ENCODE measurements at places on chromosomes 11 and 22.

DNA sequence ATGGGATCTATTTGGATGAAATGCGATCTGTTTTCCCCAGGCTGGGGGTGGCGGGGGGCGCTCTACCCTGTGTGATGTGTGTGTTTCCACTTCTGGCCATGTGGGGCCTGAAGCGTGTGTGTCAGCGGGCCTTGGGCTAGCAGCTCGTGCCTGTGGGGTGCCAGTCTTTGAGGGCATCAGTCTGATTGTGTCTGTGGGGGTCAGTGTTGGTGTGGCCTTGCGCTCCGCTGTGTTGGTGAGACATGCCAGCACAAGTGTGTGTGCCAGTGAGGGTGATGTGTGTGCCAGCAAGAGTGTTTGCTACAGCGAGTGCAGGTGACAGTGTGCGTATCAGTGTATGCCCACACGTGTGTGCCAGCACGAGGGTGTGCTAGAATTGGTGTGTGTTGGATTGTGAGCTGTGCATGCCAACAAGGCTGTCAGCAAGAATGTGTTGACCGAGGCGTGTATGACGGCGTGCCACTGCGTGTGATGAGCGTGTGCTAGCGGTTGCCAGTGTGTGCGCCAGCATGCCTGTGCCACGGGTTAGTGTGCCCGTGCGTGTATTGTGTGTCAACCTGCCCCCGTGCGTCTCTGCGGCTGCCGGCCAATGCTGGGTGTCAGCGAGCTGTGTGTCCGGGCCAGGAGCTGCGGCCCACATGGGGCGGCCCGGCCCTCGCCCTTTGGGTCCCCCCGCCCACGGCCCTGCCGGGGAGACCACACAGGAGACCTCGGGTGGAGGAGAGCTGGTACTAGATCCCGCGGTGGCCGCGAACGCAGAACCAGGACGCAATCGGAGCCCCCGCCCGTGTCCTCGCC is 519 bp downstream of the ARRB1 start:
- DNase-seq: no peak

DNA sequence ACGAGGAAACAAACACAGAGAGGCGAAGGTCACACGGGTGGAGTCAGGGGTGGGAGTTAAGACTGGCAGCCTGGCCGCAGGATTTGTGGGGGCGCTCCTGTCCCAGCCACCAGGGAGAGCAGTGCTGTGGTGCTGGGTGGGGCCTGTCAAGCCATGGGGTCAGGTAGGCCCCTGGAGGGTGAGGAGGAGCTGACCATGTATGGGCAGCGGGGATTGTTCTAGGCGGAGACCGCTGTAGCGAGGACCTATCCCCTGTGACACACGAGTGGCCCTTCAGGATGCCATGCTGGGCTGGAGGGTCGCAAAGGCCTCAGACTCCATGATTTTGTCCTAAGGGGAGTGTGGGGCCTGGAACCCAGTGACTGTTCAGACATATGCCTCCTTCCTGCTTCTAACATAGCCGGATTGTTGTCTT is 1.6 kb upstream of the RPS19BP1 start:
- DNase-seq: no peak

DNA sequence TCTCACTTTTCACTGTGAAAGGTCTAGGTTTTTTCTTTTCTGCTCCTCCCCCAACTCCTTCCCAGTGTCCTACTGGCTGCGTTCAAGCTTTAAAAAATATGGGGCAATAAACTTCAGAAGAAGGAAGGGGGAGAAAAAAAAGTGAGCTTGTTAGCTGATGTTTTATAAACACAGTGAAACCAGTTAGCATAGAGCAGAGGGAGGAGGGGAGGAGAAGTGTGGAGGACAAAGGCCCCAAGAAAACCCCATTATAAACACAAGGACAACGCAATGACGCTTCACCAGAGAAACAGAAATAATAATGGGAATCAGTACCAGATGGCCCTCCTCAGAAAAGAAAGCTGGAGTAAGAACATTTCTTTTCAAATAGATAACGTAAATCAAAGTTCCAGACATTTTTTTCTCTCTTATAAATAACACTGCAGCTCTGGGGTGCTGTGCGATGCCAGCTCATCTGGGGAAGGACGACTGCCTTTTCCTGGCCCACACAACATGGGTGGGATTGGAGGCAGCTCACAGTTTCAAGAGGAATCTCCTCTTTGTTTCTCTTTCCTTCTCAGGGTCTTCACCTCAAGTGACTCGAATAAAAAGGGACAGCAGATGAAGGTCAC is 235.4 kb upstream of the NARS2 start:
- no peak for DNase-seq

- no peak for DNase-seq
Observed at GRCh38 chr22:48881326-48881980, 946.2 kb downstream of the BRD1 start.

DNA sequence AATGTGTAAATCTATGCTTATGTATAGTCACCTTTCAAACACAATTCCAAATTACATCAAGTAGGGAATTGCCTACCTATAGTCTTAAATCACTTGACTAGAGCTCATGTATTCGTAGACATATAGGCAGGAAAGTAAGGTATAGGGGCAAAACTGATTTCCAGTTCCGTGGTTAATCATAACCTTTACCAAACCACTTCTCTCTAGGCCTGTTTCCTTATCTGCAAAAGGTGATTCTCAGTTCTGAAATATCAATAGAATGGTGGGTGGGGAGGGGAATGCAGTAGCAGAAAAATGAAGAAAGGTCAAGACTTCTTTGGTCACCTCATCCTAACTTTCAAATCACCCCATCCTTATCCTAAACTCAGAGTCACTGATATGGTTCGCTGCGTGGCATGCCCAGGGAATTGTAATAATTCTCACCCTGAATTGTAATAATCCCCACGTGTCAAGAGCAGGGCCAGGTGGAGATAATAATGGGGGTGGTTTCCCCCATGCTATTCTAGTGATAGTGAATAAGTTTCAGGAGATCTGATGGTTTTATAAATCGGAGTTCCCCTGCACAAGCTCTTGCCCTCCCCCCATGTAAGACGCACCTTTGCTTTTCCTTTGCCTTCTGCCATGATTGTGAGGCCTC is 1.9 kb upstream of the ANO5 start:
- DNase-seq: no peak

- DNase-seq: no peak
Observed at GRCh38 chr11:92380882-92381281, 156.3 kb downstream of the FAT3 start.

- DNase-seq: no peak
Observed at GRCh38 chr11:123316003-123316402, 114.1 kb upstream of the GRAMD1B start.

DNA sequence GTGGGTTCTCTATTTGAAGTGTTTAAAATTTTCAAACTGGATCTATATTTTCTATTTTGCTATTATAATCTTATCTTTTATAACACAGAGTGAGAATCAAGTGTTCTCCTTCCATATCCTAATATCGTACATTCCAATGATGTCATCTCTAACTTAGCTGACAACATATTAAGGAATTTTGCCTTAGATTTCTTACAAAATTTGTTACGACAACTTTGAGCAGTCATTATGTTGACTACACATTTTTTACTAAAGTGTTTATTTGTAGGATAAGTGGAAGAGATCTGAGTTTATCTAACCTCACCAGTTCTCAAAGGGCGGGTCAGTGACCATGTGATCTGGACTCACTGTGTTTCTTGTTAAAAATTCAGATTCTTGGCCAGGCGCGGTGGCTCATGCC is 12.7 kb downstream of the BTG4 start:
- DNase-seq: no peak

GRCh38 chr22:49326558-49326957 is 501.1 kb downstream of the BRD1 start:
- no peak for DNase-seq

DNA sequence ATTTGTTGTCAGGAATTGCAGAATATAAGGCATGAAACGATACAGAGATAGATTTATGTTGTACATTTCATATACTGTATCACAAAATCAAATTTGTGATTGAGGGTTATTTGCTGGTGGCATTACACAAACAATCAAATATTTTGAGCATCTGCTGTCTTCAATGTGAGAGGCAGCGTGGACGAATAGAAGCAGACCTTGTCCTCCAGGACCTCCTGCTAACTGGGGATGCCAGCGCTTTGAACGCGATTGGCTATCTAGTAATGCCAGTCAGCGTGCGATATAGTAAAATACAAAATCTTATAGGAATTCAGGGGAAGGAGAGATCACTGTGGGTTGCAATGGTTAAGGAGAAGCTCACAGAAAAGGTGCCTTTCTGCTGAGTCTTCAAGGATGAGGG is 631 bp upstream of the SNX19 start:
- no peak for DNase-seq

DNA sequence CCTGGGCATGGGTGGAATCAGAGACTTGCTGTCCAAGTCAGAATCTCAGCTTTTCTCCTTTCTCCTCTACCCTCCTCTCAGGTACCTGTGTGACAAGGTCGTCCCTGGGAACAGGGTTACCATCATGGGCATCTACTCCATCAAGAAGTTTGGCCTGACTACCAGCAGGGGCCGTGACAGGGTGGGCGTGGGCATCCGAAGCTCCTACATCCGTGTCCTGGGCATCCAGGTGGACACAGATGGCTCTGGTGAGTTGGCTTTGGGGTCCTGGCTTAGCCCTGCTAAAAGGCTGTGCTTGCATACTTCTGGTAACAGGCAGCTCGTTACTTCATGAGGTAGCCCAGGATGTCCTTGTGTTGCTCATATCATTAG is 10.7 kb downstream of the MCM5 start:
- no peak for DNase-seq

GRCh38 chr11:8317159-8317558 is 53.5 kb upstream of the LMO1 start:
- DNase-seq: no peak

DNA sequence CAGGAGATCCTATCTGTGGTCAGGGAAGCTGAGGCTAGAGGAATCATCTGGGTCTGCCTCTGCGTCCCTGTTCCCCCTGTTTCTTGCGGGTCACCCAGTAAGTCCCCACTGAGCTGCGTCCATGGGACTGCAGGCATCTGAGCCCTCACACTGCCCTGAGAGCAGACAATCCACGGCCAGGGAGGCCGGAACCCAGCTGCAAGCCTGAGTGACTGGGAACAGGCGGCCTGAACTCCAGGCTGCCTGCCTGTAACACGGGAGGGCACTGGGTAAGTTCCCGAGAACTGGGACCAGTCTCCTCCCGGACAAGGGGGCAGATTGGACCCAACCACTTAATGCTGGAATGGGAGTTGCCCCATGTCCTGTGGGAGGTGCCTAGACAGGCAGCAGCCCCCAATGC is 727.4 kb downstream of the BRD1 start:
- no peak for DNase-seq

- DNase-seq: no peak
Observed at GRCh38 chr11:120601536-120601935, 90.0 kb downstream of the GRIK4 start.

- DNase-seq: no peak
Observed at GRCh38 chr11:119875841-119876600, 147.0 kb upstream of the NECTIN1 start.

DNA sequence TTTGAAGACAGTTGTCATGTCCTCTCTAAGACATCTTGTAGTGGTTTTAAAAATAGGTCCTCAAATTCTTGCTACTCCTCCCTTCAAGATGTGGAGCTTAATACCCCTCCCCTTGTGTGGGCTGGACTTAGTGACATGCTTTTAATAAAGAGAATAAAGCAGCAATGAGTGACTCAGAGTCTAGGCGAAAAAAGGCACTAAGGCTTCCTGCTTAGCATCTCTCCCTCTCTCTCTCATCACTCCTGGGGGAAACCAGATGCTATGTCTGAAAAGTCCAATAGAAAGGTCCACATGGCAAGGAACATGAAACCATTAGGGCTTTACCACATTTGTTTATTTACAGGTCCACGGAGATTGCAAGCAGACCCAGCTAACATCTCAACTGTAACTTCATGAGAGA is 11.7 kb downstream of the SERGEF start:
- no peak for DNase-seq

- DNase-seq: no peak
Observed at GRCh38 chr11:2129699-2130366, 9.4 kb downstream of the IGF2 start.

DNA sequence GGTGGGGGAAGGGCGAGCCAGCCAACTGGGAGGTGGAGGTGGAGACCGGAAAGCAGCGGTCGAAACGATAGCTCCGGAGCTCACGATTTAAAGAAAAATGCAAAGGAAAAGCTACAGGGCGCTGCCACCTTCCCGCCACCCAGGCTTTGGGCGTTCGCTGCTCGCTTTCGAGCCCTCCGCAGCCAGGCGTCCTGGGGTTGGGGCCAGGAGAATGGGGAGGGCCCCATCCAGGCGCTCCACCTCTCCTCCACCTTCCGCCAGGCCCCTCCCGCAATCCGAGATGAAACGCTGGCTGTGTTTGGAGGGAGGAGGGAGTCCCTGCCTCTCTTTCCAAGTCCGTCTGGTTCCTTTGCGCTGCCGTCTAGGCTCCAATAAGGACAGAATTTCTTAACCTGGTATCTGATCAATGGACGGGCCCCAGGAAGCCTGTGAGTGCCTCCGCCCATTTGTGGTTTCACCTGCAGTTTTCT is 483 bp upstream of the ABTB2 start:
- DNase-seq: peak; percentile 86

- DNase-seq: no peak
Observed at GRCh38 chr11:36060926-36061325, 117.1 kb downstream of the LDLRAD3 start.

GRCh38 chr22:20532256-20532993 is 25.0 kb downstream of the MED15 start:
- DNase-seq: no peak

DNA sequence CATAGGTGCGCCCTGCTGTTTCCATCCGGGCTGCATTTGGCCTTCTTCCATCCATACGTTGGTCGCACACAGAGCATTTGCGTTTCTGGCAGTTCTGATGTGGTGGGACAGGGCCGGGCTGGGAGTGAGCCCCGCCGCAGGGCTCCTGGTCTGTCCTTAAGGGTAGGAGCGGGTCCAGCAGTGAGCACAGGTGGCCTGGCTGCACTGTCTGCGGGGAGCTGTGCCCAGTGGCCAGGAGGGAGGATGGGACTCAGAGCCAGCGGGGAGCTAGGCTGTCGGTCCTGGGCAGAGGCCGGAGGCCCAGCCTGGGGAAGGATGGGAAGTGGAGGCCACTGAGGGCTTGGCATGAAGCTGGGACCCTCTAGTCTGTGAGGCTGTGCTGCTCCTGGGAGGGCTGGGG is 385.1 kb downstream of the TBC1D22A start:
- DNase-seq: no peak

GRCh38 chr11:116294630-116295029 is 478.2 kb downstream of the BUD13 start:
- DNase-seq: no peak

DNA sequence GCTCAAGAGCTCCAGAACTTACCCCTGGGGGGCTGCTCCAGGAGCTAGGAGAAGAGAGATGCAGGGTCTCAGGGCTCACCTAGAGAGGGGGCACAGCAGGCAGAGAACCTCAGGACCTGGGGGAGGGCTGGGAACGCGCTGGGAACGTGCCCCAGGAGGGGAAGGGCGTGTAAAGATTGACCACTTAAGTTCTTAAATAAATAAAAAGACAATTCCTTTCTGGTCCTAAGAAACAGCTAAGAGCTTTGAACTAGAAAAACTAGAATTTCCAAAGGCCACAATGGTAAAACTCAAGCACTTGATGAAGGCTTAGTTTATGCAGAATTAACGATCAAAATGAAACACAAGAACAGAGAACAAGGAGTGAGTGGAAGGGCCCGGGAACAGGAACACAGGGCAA is 89.1 kb downstream of the CELSR1 start:
- no peak for DNase-seq
